ENCODE measurements at places on chromosomes 7 and 10.
A peak's percentile ranks its signal among the peaks of the same experiment; 100 is the strongest.

DNA sequence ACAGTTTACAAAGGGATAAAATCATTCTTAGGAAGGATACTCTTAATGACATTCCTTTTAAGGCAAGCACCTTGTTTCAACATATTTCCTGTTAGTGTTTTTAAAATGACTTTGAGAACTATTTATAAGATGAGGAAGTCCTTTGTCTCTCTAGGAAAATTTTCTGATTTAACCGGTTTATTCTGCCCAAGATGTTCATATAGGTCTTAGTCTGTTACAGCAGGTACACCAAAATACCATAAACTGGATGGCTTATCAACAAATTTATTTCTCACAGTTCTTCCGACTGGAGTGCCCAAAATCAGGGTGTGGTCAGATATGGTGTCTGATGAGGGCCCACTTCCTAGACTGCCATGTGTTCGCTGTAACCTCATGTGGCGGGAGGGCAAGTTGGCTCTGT, 77.9 kb downstream of the GSAP start:
- no peak for DNase-seq

DNA sequence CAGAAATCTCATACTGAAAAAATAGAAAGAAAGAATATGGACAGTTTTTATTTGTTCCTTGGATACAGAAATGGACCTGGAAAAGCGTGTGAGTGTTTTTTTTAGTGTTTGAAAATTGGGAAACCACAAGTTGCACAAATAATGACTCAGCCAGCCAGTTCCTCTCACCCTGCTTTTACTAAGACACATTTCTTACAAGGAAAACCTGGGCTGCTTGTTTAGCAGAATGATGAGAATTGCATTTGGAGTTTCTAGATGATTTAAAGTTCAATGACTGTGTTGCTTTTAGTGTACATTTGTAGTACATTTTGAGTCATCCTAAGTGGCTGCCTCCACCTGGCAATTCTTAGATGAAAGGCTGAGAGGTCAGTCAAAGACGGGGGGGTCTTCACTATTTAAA, 218.7 kb downstream of the ABCA13 start:
- DNase-seq, result peak; percentile 91

- peak; percentile 48 for DNase-seq
Observed at GRCh38 chr7:37920849-37921805, 687 bp downstream of the EPDR1 start.

- DNase-seq, result no peak
Observed at GRCh38 chr7:85714043-85714578, 527.3 kb upstream of the SEMA3D start.

DNA sequence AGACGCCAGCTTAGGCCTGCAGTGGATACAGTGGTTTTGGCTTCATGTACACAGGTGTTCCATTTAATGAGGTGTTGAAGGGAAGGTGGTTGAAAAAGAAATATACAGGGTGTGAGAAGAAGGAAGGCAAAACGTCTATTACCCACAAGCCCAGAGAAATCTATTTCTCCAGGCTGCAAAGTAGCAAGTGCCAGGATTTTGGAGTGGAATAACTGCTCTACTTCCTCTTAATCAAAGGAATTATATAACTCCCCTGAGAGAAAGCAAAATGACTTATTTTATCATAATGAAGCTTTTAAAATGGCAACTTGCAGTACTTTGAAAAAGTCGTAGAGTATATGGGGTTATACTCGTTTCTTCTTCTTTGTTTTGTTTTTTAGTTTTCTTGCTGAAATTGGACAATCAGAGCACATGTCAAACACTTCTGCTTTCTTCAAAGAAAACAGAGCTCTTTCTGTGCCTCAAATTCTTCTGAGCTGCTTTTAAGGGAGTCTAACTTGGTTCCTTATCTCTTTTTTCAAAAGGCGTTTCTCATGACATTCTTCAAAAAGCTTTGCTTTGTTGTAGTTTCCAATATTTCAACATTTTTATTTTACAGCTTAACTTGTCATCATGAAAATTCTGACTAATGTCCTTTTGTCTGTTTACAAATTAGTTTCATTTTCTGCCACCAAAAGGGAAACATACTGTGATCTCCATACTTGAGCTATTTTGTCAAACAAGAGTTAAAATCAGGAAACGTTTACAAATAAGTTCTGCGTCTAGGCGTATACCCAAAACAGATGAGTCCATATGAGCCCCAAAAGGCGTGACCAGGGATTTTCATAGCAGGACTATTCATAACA, 289.7 kb downstream of the FRMD4A start:
- DNase-seq, result no peak

- DNase-seq, result no peak
Observed at GRCh38 chr10:33524966-33525365, 190.5 kb upstream of the NRP1 start.

- no peak for DNase-seq
Observed at GRCh38 chr7:7251742-7252141, 69.4 kb downstream of the C1GALT1 start.

GRCh38 chr7:41912851-41913567, 210.1 kb upstream of the INHBA start:
- peak; percentile 22 for DNase-seq

DNA sequence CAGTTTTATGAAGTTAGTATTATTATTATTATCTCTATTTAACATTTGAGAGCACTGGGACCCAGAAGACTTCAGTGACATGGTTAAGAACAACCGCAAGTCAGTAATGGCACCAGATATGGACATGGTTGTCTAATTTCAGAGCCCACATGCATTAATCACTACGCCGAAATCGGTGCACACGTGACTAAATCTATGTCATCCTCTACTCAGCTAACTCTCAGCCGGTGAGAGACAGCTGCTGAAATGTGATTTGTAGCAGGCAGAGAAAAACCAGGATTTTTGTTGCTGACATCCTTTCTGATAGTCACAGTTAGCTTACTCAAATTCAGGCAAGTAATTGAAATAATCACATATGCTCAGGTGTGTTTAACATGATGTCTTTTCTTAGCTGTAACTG, 127.7 kb downstream of the SPAG6 start:
- DNase-seq, result no peak

DNA sequence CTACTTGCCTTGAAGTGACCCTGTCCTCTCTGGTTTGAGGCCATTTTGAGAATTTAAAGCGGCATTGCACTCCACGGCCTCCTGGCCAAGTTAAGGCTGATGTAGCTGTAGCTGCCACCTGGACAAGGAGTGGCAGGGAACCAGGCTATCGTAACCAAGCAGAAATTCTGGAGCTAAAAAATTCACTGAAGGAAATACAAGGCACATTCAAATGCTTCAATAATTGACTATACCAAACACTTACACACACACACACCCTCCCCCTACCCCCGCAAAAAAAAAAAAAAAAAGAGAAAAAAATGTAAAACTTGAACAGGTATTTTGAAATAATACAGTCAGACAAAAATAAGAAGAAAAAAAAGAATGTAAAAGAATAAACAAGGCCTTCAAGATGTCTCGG, 409.0 kb upstream of the SEMA3A start:
- no peak for DNase-seq

All from PC-3 (cell line).